H9 (cell line): ENCODE measurements at places on chromosomes 16 and 17.

DNA sequence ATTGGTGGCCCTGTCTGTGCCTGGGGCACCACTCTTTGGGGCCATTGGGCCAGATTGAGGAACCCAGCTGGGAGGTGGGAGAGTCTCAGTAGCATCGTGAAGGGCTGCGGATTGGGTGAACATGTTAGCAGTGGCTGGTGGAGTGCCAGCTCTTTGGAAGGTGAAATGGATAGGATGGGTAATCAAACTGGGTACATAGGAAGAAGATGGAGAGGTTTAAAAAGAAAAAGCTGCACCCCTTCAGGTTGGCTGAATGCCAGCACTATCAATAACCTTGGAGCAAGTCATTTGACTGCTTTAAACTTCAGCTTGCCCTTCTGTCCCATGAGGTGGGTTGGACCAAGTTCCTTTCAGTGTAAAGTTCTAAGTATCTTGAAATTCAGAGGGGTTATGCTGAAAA is 95.0 kb downstream of the RPTOR start:
- no peak for DNase-seq

- no peak for DNase-seq
These were observed 6.9 kb upstream of the SLC7A6 start for GRCh38 chr16:68257251-68257905.

DNA sequence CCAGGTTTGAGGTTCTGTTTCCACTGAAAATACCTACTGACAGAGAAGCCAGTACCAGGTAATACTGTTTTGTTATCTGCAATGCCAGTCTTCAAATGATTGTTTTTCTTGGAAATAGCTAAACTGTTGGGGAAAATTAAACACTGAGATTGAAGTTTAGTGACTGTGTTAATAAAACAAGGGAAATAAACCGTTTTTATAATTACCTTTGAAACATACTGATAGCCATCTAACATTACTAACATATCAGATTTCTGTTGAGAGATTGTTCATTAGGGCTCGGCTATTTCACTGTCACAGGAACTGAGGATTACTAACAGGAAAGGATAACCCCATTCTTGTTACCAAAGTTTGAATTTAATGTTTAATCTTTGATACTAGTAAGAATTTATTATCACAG is 42.1 kb downstream of the CYB5B start:
- DNase-seq: no peak

DNA sequence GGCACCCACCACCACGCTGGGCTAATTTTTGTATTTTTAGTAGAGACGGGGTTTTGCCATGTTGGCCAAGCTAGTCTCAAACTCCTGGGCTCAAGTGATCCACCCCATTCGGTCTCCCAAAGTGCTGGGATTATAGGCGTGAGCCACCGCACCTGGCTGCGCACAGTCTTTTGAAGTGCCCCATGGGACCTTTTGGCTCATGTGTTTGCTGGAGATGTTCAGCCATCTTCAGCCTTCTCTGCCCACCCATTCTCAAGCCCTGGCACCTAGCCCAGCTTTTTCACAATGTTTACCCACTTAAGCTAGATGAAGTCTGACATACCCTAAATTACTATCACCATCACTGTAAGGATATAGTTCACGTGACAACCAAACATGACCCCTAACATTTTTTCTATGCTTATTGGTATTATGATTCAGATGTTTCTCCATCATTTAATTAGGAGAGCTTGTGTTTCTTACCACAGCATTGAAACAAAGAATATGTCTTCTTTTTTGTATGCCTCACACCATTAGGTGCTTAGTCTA is 32.3 kb downstream of the PECAM1 start:
- no peak for DNase-seq

DNA sequence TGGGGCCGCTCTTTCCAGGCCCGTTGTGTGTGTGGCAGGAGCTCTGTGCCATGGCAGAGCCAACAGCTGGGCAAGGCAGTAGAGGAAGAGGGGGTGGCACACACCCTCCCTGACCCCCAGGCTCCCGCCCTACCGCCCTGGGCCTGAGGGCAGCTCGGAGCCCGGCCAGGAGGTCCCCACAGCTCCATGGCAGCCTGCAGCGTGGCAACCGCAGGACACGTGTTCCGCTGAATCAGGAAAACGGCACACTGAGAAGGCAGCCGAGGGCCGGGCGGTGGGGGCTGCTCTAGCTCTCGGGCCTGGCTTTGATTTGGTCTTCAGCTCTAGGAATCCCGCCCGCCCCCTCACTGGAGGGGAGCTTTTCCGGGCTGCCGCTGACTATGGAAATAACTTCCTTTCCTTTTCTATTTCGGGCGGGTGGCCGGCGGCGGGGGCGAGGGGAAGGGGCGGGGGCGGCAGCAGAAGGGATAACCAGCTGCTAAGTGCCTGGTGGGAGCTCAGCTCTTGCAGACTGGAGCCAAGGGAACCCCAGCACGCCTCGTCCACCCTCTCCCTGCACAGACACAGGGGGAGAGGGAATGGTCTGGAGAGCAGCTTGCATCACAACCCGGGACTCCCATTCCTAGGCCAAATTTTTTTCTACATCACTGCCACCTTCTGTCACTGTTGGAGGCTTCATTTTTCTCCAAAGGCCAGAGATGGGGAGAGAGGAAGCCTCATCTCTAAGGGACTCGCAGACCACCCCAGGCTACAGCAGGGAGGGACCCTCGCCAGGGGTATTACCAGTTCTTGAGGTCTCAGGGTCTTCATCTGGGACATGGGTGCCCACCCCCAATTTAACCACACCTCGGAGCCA is 24.8 kb upstream of the MRPS23 start:
- peak; percentile 97 for DNase-seq

DNA sequence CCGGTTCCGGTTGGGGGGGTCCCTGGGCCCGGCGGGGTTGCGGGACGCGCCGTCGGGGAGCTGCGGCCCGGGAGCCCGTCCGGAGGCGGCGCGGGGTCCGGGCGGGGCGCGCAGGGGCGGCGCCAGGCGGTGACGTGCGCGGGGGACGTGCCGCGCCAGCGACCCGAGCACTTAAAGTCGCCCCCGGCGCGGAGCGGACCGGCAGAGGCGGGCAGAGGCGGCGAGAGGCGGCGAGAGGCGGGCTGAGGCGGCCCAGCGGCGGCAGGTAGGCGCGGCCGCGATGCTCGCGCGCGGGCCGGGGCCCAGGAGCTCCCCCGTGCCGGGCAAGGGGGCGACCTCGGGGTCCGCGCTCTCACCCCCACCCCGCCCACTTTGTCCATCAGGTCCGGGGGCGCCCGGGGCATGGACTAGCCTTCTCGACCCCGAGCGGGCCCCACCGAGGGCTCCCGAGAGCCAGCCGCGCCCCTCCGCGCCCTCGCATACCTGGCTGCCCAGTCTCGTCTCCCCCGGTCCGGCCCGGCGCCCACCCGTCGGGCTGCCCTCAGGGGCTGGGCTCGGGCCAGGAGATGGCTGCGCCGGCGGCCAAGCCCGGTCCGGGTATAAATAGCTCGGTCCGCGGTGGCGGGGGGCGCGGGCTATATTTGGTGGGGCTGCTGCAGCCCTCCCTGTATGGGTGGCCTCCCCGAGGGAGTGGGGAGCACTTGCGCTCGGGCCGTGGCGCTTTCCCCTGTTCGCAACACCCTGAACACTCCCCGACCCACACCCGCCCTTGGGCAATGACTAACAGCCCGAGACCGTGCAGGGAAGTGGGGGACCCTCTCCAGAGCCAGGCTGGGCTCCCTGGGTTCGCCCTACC is at the start of gene SLC16A3:
Gene SLC16A3 (plus strand): TSS at position 201 of the 856 bp plus-strand sequence. CDS start 6,967 bp downstream, outside the sequence.
- no peak for DNase-seq

- DNase-seq: no peak
These were observed 72.3 kb downstream of the CYTH1 start for GRCh38 chr17:78709751-78710181.

GRCh38 chr16:71724320-71724751 is at the start of gene PHLPP2:
Gene PHLPP2 (minus strand): TSS chr16:71724701. CDS start chr16:71714795, 9,906 bp downstream.
- DNase-seq: no peak

DNA sequence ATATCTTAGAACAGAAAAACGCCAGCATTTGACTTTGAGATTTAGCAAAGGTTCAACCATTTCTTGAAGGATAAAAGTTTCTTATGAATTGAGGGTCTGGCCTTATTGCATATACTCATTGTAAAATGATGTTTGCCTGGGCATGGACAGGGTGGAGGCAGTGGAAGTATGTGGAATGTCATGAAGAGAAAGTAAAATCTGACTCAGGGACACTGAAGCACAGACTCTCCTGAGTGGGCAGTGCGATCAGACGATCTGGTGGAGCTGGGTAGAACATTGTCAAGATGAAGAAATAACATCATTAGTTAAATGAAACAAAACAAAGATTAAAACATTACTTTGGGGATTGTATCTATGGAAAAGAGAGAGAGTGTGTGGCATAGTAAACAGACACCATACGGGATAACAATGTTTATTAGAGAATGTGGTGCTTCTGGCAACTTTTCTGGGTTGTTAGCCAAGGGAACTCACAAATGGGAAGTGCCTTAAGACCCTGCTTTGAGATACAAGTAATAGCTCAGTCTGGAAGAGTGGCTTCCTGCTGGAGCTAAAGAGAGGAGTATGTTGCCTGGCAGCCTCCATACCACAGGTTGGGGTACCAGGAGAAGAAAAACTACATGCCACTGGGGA is 4.4 kb downstream of the MAP3K3 start:
- no peak for DNase-seq

- no peak for DNase-seq
These were observed 325.6 kb downstream of the SLC39A11 start for GRCh38 chr17:72766761-72767356.

- DNase-seq: no peak
These were observed 143.9 kb downstream of the CMIP start for GRCh38 chr16:81588326-81589081.

DNA sequence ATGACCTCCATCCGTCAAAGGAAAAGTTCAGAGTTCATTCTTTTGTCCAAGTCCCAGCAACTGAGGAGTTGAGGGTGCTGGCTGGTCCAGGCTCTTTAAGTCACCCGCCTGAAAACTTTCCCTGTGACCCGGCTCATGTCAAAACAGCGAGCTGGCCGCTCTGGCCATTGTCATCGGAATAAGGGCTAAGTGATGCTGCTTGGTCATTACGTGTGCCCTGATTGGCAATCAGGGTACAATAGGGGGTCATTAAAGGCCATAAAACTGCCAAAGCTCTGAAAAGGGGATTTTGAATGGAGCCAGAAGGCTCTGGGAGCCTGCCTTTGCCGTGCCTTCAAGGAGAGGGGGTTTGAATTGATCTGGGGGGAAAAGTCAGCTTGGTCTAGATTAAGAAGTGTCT is 88.5 kb upstream of the IRX3 start:
- DNase-seq: no peak

DNA sequence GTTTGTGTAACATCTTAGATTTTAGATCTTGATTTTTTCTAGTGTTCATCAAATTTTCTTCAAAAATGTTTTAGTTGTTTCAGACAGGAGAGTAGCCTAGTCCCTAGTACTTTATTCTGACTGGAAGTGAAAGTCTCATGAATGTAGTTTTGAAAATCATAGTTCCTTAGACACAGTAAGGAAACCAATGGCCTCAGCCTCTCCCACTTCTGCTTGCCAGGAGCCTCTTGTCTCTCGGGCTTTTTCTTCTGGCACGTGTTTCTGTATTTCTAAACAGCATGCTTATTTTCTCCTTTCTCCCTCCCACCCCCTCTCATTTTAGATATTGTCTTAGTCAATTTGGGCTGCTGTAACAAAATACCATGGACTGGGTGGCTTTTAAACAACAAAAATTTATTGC is 9.8 kb downstream of the SLFN5 start:
- no peak for DNase-seq

- no peak for DNase-seq
These were observed 25.9 kb downstream of the CYB561 start for GRCh38 chr17:63419949-63420867.
